Stimulated activated CD8-positive, alpha-beta memory T cell treated with anti-CD3 and anti-CD28 coated beads, Interleukin-7, amount 100 ng/mL, for 1 hour (primary cell): ENCODE measurements at places on chromosomes 7 and 10.

DNA sequence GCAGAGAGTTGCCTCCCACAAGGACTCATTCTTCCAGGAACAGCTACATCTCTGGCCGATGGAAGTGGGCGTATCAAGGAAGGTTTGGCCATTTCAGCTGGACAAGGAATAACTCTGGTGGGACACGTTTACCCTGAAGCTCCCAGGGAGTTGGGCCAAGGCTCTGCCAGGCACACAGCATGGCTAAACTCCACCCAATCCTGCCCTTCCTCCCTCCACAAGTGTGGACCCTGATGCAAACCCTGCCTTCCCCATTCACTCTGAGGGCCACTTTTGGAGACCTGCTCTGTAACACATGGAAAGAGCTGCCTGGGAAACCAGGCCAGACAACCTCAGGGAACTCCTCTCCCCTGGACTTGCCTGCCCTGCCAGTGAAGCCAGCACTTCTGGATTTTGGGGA is 407.8 kb upstream of the FOXK1 start:
- no peak for DNase-seq

- no peak for DNase-seq
Measured at GRCh38 chr10:4121502-4122380, 336.7 kb upstream of the KLF6 start.

DNA sequence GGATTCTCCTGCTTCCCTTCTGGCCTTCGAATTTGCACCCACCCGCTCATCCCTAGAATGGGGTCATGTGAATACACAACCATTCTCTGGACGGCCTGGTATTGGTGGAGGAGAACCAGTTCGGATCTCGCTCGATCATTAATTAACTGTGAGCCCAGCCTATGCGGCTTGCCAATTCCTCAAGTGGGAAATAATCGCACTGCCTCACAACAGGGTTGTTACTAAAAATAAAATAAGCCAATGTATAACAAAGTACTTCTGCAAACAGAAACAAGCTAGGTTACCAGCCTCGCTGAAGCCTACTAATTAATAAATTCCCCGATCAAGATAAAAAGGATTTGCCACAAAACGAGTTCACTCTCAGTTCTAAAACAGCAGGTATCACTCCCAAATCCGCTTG is 16.2 kb downstream of the CTBP2 start:
- no peak for DNase-seq

DNA sequence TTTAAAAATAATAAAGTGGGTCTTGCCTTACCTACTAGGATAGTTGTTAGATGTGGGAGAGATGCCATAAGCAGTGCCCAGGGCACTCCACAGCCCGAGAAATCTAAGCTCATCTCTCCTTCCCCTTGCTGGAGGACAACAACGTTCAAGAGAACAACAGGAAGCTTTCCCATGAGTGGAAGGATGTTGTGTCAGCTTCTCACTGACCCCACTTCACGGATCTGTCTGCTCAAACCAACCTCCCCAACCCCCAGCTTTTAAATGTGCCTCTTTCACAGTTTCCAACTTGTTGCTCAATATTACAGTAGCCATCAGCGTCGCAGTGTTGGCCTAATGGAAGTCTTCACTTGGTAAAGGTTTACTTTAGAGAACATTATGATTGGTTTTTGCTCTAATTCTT is 72.1 kb downstream of the PTPRE start:
- no peak for DNase-seq

DNA sequence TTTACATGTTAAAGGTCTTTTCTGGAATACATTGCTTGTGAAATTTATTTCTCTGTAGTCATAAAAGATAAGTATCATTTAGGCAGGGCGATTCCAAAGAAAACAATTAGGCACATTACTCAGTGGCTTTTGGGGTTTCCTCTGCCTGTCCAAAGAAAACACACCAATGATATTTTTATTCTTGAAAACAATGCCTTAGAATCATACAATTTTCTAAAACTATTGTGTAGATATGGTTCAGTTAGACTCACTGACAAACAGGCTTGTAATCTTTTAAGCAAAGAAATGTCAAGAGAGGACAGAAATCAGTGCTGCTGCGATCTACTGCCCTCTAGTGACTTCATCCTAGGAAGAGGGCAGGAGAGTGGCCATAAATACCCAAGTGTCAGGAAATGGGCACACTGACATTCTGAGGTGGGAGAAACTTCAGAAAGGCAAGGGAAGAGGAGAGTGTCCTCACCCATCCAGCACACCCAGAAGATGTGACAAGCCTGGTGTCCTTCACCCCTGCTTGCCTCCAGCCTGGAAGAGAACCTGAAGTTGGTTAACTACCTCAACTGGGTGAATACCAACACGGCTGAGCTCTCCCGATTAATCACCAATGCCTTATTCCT is 120.5 kb downstream of the GALNT11 start:
- DNase-seq = no peak

DNA sequence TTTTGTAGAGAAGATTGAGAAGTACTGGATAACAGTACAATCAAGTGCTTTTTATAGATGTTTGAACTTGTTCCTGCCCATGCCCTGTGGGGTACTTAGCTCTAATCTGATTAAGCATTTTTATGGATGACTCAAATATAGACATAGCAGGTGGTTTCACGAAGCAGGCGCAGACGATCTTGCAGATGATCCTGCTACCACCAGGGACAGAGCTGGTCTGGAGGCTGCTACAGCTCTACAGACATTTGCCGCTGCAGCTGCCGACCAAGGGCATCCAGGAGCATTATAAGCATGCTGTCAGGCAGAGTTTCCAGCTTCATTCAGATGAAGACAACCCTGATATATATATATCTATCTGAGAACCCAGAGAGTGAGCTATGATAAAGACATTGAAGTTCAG is 650.4 kb downstream of the NXPH1 start:
- DNase-seq = no peak

GRCh38 chr10:100980711-100981110 is 6.6 kb downstream of the MRPL43 start:
- DNase-seq = no peak

- DNase-seq = no peak
Measured at GRCh38 chr10:100775386-100775785, 30.0 kb downstream of the PAX2 start.

DNA sequence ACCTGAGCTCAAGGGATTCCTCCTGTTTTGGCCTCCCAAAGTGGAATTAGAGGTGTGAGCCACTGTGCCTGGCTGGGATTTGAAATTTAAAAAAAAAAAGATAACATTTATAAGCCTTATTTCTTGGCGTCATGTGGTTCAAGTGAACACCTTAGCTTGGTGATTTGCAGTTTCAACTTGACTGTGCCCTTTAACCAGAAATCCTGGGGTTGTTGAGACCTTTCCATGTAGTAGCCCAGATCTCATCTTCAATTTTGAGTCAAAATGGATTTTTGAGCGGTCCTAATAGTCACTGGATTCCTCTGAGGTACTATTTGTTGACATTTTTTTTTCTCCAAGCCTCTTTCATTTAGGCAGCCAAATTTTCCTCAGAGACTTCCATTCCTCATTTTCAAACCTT is 29.5 kb upstream of the FBXW4 start:
- DNase-seq = no peak

DNA sequence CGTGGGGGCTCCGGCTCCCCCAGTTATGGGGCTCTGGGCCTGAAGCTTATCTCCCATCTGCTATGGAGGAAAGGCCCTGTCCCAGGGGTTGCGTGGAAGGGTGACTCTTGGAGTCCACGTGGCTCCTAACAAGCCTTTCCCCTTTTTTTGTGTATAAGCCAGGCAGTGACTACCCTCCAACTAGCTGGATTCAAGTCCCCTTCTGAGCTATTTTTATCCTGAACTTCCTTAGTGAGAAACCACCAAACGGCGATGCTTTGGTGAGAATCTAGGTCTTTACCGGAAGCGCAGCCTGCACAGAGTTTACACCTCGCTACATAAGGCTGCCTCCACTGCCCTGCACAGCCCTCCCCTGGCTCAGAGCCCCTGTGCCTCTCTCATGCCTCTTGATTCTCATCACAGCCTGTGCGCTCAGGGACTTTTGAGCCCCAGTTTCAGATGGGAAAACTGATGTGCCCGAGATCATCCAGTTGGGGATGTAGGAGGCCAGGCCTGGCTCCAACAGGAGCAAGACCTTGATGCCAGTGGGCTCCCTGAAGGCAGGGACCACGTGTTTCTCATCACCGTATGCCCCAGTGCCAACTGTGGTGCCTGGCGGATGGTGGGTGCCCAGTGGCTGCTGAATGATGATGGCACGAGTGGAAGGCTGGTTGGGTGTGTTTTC is 102.3 kb upstream of the PPIF start:
- DNase-seq = no peak

DNA sequence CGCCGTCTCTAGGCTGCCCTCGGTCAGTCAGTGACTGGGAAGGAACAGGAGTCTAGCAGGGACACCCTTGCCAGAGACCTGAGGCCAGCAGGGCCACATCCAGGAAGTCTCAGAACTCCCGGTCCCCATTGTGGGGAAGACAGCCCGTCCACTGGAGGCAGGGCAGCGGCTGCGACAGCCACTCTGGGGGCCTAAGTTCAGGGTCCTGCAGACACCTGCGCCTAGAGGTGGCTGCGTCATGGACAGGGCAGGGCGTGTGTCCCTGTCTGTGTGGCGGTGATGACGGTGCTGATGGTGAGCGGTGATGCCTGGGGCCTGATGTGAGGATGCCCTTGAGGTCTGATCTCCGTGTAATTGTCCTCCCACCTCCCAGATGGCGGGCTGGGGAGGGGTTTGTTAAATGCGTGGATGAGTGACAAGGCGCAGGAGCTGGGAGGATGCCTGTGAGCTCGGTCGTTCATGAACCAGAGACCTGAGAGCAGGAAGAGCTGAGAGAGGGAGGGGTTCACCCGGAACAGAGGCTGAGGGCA is 537.9 kb upstream of the FOXK1 start:
- DNase-seq = no peak

DNA sequence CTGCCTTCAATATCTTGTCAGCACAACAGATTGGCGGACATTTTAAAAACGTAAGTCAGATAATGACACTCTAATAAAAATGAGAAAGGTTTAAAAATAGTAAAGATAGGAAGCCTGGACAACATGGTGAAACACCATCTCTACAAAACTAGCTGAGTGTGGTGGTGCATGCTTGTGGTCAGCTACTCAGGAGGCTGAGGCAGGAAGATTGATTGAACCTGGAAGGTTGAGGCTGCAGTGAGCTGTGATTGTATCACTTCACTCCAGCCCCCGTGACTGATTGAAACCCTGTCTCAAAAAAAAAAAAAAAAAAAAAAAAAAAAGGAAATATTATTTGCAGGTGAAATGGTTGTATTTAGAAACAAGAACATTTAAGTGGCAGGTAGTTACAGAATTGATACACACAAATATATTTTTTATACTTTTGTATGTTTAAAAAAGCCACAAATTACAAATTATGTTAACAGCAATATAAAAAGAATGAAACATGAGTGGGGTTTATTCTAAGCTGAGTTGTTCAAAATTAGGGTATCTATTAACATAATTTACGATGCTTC is 141.9 kb downstream of the ADK start:
- no peak for DNase-seq
